NCI-H2081 (cell line): ENCODE measurements at places on chromosomes 2 and 18.

DNA sequence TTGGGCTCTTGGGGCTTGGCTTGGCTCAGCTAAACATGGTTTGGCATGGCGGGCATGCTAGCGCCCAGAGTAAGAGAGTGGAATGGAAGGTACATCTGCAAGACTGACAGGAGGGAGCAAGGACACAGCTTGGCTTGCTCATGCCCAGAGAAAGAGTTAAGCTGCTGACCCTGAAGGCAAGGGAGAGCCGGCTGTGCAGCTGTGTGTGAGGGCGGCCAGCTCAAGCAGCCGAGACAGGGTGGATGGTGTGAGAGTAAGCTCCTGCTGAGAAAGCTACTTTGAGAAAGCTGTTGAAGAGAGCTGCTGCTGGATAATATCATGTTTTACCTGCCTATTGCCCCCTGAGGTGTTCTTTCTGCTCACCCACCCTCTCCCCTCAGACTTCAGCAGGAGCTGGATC, 135.6 kb downstream of the CCBE1 start:
- no peak for DNase-seq

GRCh38 chr18:36905571-36905970, 76.6 kb downstream of the KIAA1328 start:
- DNase-seq = no peak

DNA sequence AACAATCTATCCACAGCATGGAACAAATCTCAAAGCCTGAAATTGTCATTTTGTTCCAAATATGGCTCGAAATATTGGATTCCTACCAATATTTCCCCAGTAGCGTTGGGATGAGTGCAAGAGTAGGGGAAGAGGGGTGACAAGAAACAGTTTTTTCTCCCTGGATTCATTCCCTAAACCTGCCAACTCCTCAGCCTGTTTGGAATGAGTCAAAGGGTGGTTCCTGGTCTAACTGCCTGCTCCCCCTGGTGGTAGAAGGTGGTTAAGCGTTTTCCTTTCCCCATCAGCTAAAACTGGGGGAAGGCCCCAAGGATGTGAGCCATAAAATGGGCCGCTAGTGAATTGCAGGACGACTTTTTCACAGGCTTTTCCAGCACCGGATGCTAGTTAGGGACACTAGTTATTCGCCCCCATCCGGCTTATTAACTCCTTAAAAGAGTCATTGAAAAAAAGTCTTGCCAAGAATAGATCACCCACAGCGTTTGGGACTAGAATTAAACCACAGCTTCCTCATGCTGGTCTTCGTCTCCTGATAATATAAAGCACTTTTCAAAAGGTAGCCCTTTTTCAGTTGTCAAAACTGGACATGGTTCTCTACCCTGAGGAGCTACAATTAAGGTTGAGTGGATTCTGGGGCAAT, 72.5 kb downstream of the DHRS9 start:
- peak; percentile 38 for DNase-seq

DNA sequence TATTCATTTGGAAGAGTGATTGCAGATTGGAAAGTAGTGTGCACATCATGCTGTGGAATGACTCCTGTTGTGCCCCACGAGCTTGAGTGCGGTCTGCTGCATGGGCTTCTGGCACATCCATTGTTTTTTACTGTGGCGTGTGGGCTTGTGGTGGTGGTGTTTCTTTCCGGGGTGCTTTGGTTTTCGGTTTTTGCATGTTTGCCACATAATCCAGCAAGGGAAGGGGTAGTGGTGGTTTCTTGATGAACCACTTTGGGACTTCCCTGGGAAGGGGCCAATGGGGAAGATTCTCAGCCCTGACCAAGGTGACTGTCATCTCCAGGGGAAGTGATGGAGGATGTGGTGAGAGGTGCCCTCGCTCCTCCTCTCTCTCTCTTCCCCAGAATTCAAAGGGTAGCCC, 57.0 kb downstream of the COA5 start:
- DNase-seq = no peak

DNA sequence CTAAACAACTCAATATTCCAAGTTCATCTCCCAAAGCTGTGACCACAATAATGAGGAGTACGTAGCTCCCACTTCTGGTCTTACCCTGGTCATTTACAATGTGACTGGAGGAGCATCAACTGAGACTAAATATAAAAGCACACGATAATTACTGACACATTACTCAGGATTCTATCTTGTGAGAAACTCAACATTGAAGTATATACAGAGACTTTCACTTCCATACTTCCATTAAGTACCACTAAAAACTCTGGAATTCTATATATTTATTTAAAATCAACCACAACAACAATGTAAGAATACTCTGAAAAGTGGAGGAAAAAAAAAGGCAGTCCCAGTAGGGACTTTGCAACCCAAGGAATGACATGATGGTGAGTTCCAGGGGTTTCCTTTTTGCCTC, 61.4 kb downstream of the XDH start:
- DNase-seq = no peak

GRCh38 chr2:159093497-159093896, 125.1 kb downstream of the TANC1 start:
- no peak for DNase-seq

- DNase-seq = no peak
Observed at GRCh38 chr18:33372442-33372841, 68.1 kb downstream of the CCDC178 start.

DNA sequence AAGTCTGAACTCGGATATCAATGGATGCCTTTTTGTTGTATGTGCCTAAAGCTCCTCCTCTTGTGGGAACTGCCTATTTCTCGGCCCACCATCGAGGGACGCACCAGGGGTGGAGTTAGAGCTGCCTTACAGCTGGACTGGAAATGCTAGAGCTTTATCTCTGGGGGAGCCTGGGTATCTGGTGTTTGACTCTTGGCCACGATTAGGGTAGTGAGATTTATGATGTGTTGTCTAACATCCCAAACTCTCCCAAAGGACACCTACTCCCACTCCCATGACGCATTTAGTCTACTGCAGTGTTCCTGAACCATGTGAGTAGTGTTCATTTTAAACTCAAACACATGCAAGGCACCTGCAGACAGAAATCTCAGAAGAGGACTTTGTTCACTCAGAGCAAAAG, 594.8 kb downstream of the METTL4 start:
- DNase-seq = no peak

DNA sequence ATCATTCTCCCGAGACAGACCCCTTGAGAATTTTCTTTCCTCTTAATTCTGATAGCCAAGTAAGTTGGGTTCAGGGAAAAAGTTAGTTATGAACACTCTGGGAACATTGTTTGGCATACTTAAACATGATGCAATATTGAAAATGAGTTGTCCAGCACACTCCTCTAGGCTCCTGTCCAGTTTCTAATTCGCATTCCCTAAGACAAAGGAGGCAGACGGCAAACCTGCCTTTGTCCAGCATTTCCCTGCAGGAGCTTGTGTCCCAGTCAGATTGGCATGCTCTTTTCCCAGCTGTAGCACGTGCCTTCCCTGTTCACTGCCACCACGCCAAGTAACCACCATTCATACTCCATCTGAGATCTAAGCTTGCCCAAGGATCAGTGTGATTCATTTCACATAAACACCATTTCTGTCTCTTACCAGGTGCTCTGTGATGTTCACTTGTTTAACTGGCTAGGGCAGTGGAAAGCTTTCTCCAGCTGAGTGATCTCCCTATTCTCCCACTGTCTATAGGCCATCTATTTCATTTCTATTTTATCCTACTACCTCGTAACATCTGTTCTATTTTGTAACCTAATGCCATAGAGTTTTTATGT, 150.0 kb upstream of the EPB41L3 start:
- DNase-seq = no peak

- DNase-seq = no peak
Observed at GRCh38 chr2:7976206-7976605, 705.6 kb upstream of the ID2 start.

- DNase-seq = no peak
Observed at GRCh38 chr18:5167831-5168230, 29.2 kb downstream of the AKAIN1 start.

DNA sequence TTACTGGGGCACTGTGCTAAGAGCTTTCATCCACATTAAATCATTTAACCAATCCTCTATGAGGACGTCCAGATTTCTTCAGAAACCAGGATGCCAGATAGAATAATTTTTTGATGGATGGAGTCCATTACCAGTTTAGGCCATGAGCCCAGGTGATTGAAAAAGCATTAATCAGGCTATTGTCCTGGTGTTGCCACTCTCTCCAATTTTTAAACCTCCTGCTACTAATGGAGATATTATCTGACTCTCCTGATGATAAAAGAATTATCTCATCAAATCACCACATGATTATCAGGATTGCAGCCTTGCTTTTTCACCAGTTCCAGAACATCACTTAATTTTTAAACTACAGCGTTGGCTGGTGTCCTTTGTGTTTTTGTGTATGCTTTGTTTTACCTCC, 402.2 kb downstream of the CLIP4 start:
- DNase-seq = no peak

- DNase-seq = peak; percentile 6
Observed at GRCh38 chr18:59063300-59063906, 76.3 kb upstream of the SEC11C start.

GRCh38 chr2:128978212-128978611, 659.5 kb upstream of the HS6ST1 start:
- DNase-seq = no peak

DNA sequence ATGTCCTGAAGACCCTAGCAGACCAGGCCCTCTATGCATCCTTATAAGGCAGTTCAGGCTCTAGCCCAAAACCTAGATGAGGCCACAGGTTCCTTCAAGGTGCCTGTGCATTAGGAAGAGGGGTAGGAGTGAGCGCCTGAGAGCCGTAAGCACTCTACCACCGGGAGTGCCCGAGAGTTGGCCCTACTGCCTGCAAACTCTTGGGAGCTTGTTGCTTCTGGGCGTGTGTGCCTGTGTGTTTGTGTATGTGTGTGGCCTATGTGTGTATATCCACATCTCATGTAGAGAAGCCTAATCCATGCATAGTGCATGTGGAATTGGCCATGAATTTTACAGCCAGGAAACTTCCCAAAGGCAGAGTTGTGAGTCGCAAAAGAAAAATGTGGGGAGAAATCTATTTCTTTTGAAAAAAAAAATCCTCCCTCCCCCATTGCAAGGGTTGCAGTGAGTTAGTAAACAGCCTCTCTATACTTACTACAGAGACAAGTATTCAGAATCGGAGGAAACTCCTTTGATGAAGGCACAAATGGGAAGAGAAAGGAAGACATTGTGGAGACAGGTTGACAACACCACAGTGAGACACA, 96.8 kb downstream of the ADD2 start:
- DNase-seq = no peak

GRCh38 chr18:11091746-11092145, 57.6 kb downstream of the PIEZO2 start:
- no peak for DNase-seq

DNA sequence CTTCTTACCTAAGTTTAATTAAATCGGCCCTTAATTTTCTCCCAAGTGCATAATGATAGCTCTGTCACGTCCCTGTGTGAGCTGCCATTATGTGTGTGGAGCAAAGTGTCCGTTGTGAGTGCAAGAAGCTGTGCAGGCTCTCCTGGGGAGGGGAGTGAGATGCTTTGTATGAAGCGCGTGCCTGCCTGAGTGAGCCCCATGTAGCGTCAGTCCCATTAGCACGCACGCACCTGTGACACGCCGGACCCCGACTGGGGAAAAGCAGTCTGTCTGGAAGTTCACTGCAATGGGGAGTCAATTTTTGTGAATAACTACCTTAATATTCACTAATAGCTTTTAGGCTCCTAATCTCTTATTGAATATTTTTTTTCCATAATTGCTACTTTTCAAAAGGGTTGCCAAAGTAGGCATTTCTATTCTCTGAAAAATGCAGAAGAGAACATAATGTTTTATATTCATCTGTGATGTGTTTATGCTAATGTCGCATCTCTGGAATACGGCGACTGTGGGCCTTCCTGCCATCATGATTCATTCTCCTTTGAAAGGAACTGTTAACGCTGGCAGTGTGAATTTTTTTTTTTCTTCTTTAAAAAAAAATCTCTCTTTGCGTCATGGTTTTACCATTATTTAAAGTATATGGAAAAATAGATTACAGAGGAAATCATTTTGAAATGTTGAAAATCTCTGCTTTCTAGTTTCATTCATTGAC, 157.7 kb downstream of the COL4A4 start:
- no peak for DNase-seq

DNA sequence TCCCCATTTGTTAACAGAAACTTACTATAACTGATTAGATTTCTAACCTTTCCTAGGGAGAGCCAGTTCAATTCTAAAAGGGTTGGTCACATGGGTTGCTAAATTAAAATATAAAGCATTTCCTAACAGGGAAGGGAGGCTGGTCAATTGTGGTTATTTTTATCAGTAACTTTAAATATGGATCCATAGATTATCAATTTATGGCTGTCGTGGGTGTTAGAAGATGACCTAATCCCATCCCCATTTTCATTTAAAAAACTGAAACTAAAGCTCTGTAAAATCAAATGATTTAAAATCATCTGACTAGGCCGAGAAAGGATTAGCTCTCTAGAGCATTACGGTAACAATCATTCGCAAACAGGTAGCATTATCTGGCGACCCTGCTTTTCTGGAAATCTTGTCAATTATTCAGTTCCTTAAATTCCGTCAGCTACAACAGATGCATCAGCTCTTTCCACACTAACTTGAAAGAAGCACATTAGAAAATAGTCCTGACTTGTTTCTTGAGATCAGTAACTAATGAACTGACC, 953 bp upstream of the HNRNPA3 start:
- DNase-seq = no peak

DNA sequence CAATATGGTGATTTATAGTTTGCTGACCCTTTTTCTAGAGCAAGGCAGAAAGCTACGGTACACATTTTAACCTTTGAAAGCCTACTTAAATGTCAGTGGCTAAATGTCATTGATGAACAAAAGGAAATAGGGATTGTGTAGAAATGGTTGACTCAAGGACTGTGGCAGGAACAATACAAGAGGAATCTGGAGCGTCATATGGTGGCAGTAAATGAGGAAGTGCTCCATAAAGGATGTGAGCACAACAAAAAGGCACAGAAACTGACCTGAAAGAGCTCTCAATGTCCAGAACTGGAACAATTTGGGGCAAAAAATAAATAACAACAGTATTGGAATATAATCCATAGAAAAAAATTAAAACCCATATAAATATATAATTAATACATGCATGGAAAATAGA, 443.9 kb upstream of the VRK2 start:
- no peak for DNase-seq

GRCh38 chr18:78906066-78906465, 73.6 kb upstream of the SALL3 start:
- no peak for DNase-seq

DNA sequence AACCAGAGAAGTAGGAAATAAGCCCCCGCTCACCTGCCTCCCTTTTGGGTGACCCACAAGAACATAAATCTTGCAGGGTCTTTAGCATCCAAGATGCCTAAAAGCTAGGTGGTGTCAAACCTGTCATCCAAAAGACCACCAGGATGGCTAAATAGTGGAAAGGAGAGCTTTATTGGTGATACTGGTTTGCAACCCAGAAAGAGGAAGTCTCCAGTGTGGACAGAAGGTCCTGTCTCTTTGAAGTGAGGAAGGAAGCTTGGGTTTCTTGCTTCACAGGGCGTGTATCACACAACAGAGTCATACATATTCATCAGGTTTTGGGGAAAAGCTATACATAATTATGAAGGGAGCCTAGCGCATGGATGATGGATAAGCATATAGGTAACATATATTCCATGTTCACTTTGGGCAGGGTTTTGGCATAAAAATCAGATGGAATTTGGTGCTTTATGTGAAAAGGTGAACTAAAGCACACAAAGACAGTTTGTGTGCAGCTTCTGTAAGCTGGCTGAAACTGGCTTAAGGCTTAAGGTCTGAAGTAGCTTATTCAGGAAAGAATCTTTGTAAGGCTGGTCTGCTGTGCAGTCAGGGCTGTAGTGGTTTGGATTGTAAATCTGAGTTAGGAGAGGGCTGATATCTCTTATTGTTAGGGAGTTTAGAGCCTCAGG, 102.2 kb upstream of the MSH2 start:
- no peak for DNase-seq
